ENCODE measurements at places on chromosomes 1 and 21.
A peak's percentile ranks its signal among the peaks of the same experiment; 100 is the strongest.

- DNase-seq = no peak
- H3K27ac ChIP-seq = no peak overlapping the region
- peaks cover 9% of the 10 kb centered on the region for H3K4me1 ChIP-seq
Observed at GRCh38 chr1:203744075-203744972, 20.7 kb upstream of the LAX1 start.

GRCh38 chr1:153698020-153698922, 19.8 kb downstream of the NPR1 start:
- DNase-seq = peak; percentile 65
- peak overlapping the region; percentile 35 for H3K27ac ChIP-seq
- H3K27me3 ChIP-seq = no peaks in the 10 kb centered on the region
- H3K36me3 ChIP-seq = no peaks in the 10 kb centered on the region

- H3K27ac ChIP-seq = no peak overlapping the region
- H3K4me1 ChIP-seq = no peaks in the 10 kb centered on the region
- no peak overlapping the region for H3K4me3 ChIP-seq
- no peak for DNase-seq
Observed at GRCh38 chr1:93317207-93317606, 28.5 kb upstream of the DR1 start.

DNA sequence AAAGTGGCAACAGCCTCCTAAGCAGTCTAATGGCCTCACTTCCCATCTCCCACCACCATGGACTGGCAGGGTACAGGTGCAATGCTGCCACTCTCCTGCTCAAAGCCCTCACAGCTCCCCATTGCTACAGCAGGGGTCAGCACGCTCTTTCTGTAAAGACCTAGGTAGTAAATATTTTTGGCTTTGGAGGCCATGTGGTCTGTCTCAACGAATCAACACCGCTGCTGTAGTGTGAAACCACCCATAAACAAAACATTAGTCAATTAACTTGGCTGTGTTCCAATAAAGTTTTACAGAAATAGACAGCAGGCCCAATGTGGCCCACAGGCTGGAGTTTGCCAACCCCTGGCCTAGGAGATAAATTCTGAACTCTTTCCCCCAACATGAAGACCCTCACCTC, 44.6 kb upstream of the TMEM125 start:
- H3K36me3 ChIP-seq = no peaks in the 10 kb centered on the region
- H3K4me1 ChIP-seq = peaks cover under 1% of the 10 kb centered on the region
- no peaks in the 10 kb centered on the region for H3K27me3 ChIP-seq
- H3K27ac ChIP-seq = no peak overlapping the region
- no peak overlapping the region for H3K4me3 ChIP-seq

- DNase-seq = no peak
- H3K27me3 ChIP-seq = no peaks in the 10 kb centered on the region
- H3K36me3 ChIP-seq = no peaks in the 10 kb centered on the region
Observed at GRCh38 chr1:162740755-162741154, 49.7 kb upstream of the HSD17B7 start.

DNA sequence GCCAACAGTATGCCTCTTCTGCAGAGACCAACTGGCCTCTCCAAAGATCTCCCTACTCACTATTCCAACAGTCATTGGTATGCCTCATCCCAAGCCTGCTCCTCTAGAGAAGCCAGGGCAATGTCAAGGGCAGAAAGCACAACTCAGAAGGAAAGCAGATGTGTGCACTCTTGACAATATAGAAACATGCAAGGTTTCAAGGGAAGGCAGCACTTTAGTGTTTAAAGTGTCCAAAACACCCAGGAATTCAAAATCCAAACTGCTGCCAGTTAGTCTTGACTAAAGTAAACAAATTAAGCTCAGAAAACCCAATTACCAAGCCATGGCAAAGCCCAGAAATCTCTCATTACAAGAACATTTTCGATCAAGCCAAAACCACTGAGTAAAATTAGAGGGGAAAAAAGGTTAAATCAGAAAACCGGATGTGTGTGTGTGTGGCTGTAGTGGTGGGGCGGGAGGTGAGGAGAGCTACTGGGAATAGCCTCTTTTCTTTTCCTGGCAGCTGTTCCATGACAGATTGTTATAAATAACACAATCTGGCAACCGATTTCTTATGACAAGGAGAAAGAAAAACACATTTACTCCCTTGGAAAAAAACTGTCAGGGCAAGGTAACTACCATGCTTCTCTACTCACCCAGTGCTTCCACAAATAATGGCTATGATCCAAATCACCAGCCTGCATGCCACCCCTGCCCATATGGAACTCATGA, 39.2 kb downstream of the EIF2B3 start:
- DNase-seq = no peak
- H3K27me3 ChIP-seq = no peaks in the 10 kb centered on the region
- no peaks in the 10 kb centered on the region for H3K4me1 ChIP-seq
- no peaks in the 10 kb centered on the region for H3K36me3 ChIP-seq

- H3K36me3 ChIP-seq = no peaks in the 10 kb centered on the region
- H3K27ac ChIP-seq = no peak overlapping the region
- no peak for DNase-seq
- no peaks in the 10 kb centered on the region for H3K27me3 ChIP-seq
- H3K4me3 ChIP-seq = no peak overlapping the region
- no peaks in the 10 kb centered on the region for H3K4me1 ChIP-seq
Observed at GRCh38 chr1:240282061-240282830, 190.6 kb downstream of the FMN2 start.

DNA sequence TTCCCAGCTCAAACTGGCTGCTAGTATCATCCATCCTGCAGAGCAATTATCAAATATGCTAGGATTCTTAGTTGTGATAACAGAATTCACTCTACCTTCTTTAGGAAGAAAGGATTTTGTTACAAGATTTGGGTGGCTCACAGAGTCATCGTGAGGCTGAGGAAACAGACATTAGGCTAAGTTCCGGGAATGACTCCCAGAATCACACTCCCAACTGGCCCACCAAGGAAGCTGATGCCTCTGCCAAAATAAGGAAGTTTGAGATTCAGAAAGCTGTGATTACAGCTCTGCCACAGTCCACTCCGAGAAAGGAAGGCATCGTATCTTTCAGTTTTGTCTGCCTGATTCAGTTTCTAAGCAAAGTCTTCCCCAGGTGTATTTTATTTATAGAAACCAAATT, 50.6 kb upstream of the LYPLAL1 start:
- H3K27ac ChIP-seq = no peak overlapping the region
- H3K4me3 ChIP-seq = no peak overlapping the region
- no peaks in the 10 kb centered on the region for H3K27me3 ChIP-seq
- no peaks in the 10 kb centered on the region for H3K36me3 ChIP-seq
- no peaks in the 10 kb centered on the region for H3K4me1 ChIP-seq

DNA sequence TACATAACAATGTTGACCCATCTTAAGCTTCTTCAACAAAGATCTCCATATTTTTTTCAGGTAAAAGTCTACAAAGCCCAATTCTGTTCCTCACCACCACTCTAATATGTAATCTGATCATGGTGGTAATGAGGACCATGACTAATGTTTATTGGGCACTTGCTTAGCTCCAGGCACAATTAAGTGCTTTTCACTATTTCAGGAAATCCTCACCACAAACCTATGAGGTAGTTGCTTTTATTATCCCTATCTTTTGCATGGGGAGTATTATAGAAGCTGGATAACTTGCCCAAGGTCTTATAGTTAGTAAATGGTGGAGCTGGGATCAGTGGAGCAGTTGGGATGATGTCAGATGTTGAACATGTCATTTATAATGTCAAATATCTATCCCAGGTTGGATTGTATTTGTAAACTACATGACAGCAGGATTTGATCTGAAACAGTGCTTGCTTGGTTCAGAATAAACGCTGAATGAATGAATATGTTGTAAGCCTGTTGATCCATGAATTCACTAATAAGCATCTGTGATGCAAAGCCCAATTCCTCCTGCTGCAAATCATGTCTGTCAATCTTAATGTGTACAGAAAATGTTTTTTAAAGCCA, 283.3 kb upstream of the ST6GALNAC5 start:
- H3K4me3 ChIP-seq = no peak overlapping the region
- DNase-seq = no peak
- no peaks in the 10 kb centered on the region for H3K36me3 ChIP-seq
- H3K27ac ChIP-seq = no peak overlapping the region
- H3K4me1 ChIP-seq = no peaks in the 10 kb centered on the region
- H3K27me3 ChIP-seq = no peaks in the 10 kb centered on the region

DNA sequence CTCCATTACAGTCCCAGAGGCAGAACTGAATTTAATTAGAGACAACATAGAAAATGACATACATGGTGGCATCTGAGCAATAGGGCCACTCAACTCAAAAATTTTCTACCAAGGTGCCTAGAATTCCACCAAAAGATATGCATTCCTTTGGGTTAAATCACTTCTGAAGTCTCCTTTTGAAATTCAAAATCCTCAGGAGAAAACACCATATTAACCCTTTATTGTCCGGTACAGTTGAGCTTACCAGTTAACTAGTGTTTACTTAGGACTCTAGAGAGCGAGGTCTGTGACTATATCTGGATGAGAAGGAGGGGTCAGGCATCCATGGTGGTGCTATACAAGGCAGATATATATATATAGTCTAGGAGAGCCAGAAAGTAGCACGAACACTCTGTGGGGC, 355.6 kb upstream of the CAMK1G start:
- H3K27ac ChIP-seq = no peak overlapping the region
- H3K4me1 ChIP-seq = no peaks in the 10 kb centered on the region
- no peak for DNase-seq
- H3K36me3 ChIP-seq = no peaks in the 10 kb centered on the region
- H3K27me3 ChIP-seq = no peaks in the 10 kb centered on the region
- no peak overlapping the region for H3K4me3 ChIP-seq

DNA sequence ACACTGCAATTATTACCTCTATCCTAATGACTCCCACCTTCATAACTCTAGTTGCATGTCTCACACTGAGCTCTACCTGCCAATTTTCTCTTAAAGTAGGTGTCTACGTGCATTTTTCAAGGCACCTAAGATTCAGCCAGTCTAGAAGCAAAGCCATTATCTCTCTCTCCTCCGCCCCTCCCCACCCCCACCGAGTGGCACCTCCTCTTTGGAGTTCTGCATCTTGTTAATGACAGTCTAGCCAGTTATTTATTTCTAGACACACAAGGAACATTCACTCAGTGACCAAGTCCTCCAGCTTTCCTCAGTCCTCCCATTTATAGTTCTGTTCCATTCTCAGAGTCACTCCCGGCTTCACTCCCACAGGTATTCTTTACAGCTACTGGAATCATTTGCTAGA, 47.6 kb downstream of the ASTN1 start:
- H3K4me3 ChIP-seq = no peak overlapping the region
- H3K4me1 ChIP-seq = no peaks in the 10 kb centered on the region
- H3K27me3 ChIP-seq = no peaks in the 10 kb centered on the region
- H3K27ac ChIP-seq = no peak overlapping the region

GRCh38 chr1:207362962-207363860, 41.7 kb downstream of the CD55 start:
- no peak for DNase-seq
- no peak overlapping the region for H3K4me3 ChIP-seq
- H3K27ac ChIP-seq = no peak overlapping the region

DNA sequence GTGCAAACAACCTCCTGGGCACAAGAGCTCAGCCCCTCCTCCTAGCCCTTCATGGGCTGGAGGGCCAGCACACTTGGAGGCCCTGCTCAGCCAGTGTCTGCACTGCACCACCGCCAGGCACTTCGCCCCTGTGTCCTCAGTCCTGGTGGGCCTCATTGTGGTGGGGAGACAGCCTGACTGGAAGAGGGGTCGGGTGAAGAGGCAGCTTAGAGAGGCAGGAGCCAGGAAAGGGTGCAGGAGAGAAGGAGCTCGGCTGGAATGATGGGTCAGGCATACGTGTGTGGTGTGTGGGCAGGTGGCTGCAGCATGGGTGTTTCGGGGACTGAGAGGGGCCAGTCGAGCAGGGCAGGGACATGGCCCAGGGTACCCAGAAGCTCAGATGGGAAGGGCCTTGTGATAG, 4.1 kb downstream of the WNT3A start:
- H3K4me3 ChIP-seq = no peak overlapping the region
- H3K4me1 ChIP-seq = peaks cover 12% of the 10 kb centered on the region
- H3K27me3 ChIP-seq = peaks cover 85% of the 10 kb centered on the region
- no peak overlapping the region for H3K27ac ChIP-seq

- H3K4me1 ChIP-seq = peaks cover 17% of the 10 kb centered on the region
- H3K4me3 ChIP-seq = no peak overlapping the region
- H3K27ac ChIP-seq = no peak overlapping the region
- H3K27me3 ChIP-seq = no peaks in the 10 kb centered on the region
- DNase-seq = no peak
Observed at GRCh38 chr1:184457500-184457899, 70.7 kb downstream of the C1orf21 start.

GRCh38 chr1:24987875-24988557, 57.9 kb upstream of the RUNX3 start:
- no peak overlapping the region for H3K4me3 ChIP-seq
- H3K4me1 ChIP-seq = no peaks in the 10 kb centered on the region
- no peaks in the 10 kb centered on the region for H3K36me3 ChIP-seq
- no peaks in the 10 kb centered on the region for H3K27me3 ChIP-seq
- DNase-seq = no peak
- no peak overlapping the region for H3K27ac ChIP-seq

DNA sequence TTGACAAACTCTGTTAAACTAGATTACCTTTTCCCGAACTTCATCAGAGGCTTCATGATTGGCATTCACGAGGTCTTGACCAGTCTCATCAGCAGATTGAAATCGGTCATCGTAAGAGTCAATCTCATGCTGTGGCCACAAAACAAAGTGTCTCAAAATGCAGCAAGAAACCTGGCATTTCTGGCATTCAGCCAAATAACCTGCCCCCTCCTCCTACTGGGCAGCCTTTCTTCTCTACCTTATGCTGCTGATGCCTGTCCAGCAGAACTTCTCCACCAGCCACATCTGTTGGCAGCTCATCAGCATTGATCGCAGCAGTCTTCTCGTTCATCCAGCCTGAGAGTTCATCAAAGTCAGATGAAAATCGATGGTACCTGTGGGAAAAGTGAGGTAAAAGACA, 12.2 kb downstream of the SPTA1 start:
- no peak overlapping the region for H3K27ac ChIP-seq
- no peak overlapping the region for H3K4me3 ChIP-seq
- no peaks in the 10 kb centered on the region for H3K4me1 ChIP-seq
- no peak for DNase-seq
- no peaks in the 10 kb centered on the region for H3K36me3 ChIP-seq
- no peaks in the 10 kb centered on the region for H3K27me3 ChIP-seq

- no peak for DNase-seq
Observed at GRCh38 chr1:13889495-13889894, 189.5 kb downstream of the PRDM2 start.

- H3K27me3 ChIP-seq = peaks cover 17% of the 10 kb centered on the region
- no peak for DNase-seq
- no peak overlapping the region for H3K27ac ChIP-seq
Observed at GRCh38 chr1:226222686-226223085, 778 bp upstream of the MIXL1 start.

GRCh38 chr1:46183926-46184557, 7.8 kb upstream of the P3R3URF start:
- H3K4me3 ChIP-seq = no peak overlapping the region
- H3K36me3 ChIP-seq = no peaks in the 10 kb centered on the region
- peaks cover 6% of the 10 kb centered on the region for H3K4me1 ChIP-seq
- no peaks in the 10 kb centered on the region for H3K27me3 ChIP-seq
- DNase-seq = no peak

GRCh38 chr1:108708691-108709660, 3.7 kb upstream of the FNDC7 start:
- no peak overlapping the region for H3K27ac ChIP-seq
- peak; percentile 74 for DNase-seq
- no peak overlapping the region for H3K4me3 ChIP-seq
- H3K27me3 ChIP-seq = no peaks in the 10 kb centered on the region
- no peaks in the 10 kb centered on the region for H3K36me3 ChIP-seq
- no peaks in the 10 kb centered on the region for H3K4me1 ChIP-seq

All from H1 (cell line).